ENCODE measurements at places on chromosomes 4 and X.

DNA sequence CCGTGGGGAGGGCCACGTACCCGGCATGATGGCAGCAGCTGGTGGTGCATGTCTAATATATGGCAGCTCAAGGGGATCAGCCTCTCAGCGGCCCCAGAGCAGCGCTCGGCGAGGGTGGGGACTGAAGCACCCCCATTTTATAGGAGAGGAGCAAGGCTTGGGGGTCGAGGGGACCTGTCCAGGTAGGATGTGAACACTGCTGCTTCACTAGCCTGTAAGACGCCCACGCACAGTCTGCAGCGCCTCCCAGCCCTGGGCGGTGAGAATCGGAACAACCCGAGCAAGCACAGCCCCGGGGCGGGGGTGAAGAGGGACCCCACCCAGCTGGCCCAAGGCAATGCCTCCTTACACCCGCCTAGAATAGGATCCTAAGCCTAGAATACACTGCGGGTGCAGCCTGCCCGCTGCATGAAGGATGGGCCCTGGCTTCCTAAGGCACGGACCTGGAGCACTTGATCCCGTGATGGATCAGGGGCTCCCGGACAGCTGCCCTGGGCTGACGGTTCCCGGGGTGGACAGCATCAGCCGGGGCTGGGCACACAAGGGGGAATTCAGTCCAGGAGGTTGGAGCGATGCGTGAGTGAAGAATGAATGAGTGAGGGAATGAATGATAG is 17.6 kb downstream of the ADRA2C start:
- no peak for DNase-seq

- peak; percentile 75 for DNase-seq
Observed at GRCh38 chr4:53563824-53564223, 27.5 kb downstream of the LNX1 start.

- no peak for DNase-seq
Observed at GRCh38 chr4:163330916-163331628, 1.3 kb downstream of the NPY1R start.

GRCh38 chrX:154376774-154377173 is 2.3 kb upstream of the EMD start:
- no peak for DNase-seq

DNA sequence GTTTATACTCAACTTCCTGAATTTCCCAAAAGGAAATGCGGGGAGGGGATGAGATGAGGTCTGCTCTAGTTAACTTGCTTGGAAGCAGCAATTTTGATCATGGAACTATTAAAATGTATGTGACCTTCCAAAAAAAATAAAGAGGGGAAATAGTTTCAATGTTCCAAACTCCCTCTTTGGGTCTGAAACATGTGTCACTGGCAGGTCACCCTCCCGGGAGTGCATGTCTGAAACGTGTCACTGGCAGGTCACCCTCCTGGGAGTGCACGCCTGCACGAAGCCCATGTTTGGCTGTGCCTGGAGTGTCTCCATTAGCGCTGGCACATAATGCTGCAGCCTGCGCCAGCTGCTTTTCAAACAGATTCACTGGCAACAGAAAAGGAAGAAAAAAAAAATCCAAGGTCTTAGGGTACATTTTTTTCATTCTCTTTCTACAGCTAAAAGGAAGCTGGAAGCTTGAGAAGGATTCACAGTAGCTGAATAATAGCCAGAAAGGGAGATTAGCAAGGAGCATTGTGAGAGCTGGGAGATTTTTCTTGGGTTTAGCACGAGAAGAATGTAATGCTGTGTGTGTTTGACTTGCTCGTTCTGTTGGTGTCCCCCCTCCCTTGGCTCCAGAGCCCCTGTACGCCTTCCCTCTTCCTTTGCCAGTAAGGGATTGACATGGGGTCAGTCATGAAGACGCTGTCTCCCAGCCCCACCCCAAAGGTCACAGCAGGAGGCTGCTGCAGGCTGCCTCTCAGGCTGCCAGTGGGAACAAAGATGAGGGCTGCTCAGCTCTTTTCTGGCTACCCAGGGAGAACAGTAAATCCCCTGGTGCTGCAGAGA is 39.2 kb upstream of the TLR3 start:
- no peak for DNase-seq

GRCh38 chr4:76322236-76322635 is 15.7 kb downstream of the STBD1 start:
- no peak for DNase-seq

All from HS-5 (cell line).